ENCODE measurements at places on chromosomes 16 and 17. TPM values are rescaled to one million over a fixed set of nuclear protein-coding genes. Genes with fewer than 3 reads are reported as not detected.
A peak's percentile ranks its signal among the peaks of the same experiment; 100 is the strongest.

The NME1 gene
- 54.4 TPM for total RNA-seq

The CFAP97D1 gene
- 0.17 TPM for total RNA-seq

The CD300E gene
- total RNA-seq = 3.6 TPM

The SULT1A4 gene
- 20.3 TPM for total RNA-seq

The RPH3AL gene
- 33.6 TPM for total RNA-seq

The QRICH2 gene
- total RNA-seq = 2.0 TPM

The RND2 gene
- total RNA-seq = 0.46 TPM

The ANKS4B gene
- total RNA-seq = 0.06 TPM

The KRTAP1-5 gene
- total RNA-seq = not detected

DNA sequence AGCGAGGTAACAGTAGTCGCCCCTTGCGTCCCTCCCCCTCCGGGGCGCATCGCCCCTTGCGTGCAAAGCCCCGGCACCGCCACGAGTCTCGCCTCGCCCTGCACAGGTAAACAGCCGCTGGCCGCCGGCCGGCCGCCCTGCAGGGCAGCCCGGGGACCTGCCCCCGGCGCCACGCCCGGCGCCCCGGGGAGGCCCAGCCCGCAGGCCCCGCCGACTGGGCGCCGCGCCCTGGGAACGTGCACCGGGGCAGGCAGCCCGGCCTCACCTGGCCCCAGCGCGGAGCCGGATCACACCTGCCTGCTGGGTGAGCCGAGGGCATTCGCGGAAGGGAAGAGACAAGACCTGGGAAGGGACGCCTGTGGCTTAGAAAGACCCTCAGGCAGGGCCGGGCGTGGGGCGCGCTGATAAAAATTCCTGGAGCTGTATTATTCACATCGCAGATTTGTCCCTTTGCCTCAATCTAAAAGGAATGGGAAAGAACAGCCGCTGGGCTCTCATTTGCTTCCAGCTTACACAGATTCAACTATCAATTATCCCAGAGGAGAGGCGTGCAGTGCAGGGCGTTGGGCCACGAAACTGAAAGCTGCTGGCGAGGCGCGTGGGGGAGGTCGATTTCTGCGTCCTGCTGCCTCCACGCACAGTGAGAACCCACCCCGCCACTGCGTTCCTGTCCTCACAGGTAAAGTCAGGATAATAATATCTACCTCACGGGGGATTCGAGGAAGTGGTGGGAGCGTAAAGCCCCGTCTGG, 451.9 kb downstream of the SLC39A11 start:
- H3K27ac ChIP-seq = no peak overlapping the region
- no peaks in the 10 kb centered on the region for H3K36me3 ChIP-seq
- no peaks in the 10 kb centered on the region for H3K4me1 ChIP-seq
- DNase-seq = peak; percentile 87
- H3K27me3 ChIP-seq = no peaks in the 10 kb centered on the region
- H3K4me3 ChIP-seq = no peak overlapping the region

GRCh38 chr17:2564877-2565276, 28.6 kb upstream of the PAFAH1B1 start:
- H3K36me3 ChIP-seq = no peaks in the 10 kb centered on the region
- no peaks in the 10 kb centered on the region for H3K4me1 ChIP-seq
- peak overlapping the region; percentile 79 for H3K27ac ChIP-seq
- DNase-seq = no peak

- no peak for DNase-seq
- H3K27me3 ChIP-seq = no peaks in the 10 kb centered on the region
- no peak overlapping the region for H3K27ac ChIP-seq
- no peaks in the 10 kb centered on the region for H3K4me1 ChIP-seq
Measured at GRCh38 chr16:62041401-62041800, 5.2 kb upstream of the CDH8 start.

GRCh38 chr17:40303009-40303657, 5.8 kb upstream of the RARA start:
- DNase-seq = no peak
- H3K27me3 ChIP-seq = no peaks in the 10 kb centered on the region
- H3K27ac ChIP-seq = no peak overlapping the region
- no peaks in the 10 kb centered on the region for H3K36me3 ChIP-seq
- no peak overlapping the region for H3K4me3 ChIP-seq
- H3K4me1 ChIP-seq = peaks cover 44% of the 10 kb centered on the region

DNA sequence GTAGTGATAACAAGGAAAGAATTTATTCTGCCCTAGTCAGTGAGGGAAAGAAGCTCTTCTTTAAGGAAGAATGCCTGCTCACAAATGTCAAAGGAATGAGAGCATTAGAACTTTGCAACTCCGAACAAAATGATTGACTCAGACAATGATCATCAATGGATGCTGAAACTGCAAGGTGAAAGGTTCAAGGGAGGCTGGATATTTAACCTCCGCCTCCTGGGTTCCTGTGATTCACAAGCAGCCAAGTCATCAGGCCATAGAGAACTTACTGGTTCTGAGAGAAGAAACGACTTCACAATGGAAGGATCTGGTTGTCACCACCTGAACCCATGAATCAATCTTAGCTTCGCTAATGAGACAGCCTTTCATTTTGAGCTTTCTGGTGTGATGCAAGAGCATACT, 16.0 kb upstream of the SCNN1B start:
- no peak overlapping the region for H3K4me3 ChIP-seq
- DNase-seq = no peak

DNA sequence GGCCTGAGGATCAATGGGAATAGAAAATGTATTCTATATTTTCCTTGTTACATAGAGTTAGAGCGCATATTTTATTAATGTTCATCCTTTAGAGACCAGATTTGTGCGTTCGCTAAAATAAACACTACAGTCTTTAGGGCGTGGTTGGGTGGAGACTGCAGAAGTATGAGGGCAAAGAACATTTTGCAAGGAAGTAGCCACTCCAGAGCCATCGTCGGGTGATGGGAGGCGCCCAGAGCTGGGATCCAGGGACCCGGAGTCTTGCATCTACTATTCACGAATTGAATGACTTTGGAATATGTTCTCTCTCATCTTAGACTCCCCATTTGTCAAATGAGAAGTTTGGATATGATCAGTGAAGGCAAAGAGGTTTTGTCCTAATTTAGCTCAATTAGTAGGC, 154.2 kb upstream of the IRX6 start:
- peak; percentile 53 for DNase-seq
- H3K4me3 ChIP-seq = no peak overlapping the region
- peaks cover 7% of the 10 kb centered on the region for H3K4me1 ChIP-seq
- no peaks in the 10 kb centered on the region for H3K36me3 ChIP-seq
- no peak overlapping the region for H3K27ac ChIP-seq
- no peaks in the 10 kb centered on the region for H3K27me3 ChIP-seq

DNA sequence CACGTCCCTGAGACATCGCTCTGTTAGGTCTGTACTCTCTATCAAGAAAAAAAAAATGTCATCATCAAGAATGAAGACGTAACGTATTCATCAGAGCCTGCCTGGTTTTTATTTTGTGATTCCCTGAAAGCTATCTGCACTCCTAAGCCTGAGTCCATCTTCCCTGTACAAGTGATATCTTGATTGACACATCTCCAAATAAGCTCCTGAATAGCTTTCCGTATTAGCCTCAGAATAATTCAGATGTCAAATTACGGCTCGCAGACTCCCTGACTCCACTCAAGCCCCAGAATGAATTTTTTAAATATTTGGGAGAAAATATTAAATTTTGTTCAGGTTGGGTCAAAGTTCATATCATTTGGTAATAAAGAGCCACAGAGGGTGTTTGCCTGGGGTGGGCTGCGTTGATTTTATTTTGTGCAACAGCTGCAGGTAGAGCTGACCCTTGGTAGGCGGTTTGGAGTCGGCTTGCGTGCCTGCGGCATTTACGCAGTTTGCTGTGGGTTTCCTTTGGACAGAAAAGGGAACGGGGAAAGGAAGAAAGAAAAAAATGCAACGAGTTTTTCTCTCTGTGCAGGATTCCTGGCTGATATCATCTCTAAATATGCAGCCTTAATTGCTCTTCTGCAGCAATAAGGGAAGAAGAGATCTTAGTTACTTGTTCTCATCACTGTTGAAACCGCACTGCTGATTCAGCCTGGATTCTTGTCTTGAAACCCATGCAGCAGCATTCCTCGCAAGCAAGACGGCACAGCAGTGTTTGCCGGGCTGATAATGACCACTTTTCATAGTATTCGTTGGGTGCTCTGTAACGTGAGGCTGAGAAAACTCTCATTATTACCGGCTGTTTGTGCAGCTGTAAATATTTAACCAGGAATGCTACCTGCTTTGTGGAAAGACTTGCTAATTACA, 114.7 kb downstream of the IRX3 start:
- no peaks in the 10 kb centered on the region for H3K4me1 ChIP-seq
- H3K27ac ChIP-seq = no peak overlapping the region
- H3K4me3 ChIP-seq = no peak overlapping the region

DNA sequence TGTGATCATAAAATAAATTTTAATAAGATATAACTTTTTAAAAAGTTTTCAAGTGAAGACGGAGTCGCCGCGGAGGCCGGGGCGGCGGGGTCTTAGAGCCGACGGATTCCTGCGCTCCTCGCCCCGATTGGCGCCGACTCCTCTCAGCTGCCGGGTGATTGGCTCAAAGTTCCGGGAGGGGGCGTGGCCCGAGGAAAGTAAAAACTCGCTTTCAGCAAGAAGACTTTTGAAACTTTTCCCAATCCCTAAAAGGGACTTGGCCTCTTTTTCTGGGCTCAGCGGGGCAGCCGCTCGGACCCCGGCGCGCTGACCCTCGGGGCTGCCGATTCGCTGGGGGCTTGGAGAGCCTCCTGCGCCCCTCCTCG, at the start of gene FOXC2:
FOXC2 (plus strand) TSS at position 229 of the 365 bp plus-strand sequence. CDS start 507 bp downstream, outside the sequence.
- H3K4me1 ChIP-seq = peaks cover 10% of the 10 kb centered on the region
- H3K27me3 ChIP-seq = peaks cover 53% of the 10 kb centered on the region
- peak; percentile 87 for DNase-seq
- no peak within 1 kb of the TSS for H3K27ac ChIP-seq
- H3K4me3 ChIP-seq = peak within 1 kb of the TSS; percentile 41

DNA sequence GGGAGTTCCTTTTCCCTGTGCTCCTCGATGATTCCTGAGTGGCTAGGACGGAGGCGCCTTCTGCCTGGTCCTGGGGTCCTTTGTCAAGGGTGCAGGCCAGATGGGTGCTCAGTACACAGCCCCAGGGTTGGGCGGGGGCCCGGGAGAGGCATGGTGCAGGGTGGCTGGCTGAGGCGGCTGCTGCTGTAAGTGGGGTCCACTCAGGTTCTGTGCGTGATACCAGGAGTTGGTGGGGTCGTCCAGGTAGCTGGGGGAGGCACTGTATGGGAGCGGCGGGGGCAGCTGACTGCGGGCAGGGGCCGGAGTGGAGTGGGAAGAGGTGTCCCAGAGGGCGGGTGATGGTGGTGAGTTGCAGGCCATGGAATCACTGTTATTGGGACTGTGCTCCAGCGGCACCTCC, 3.6 kb downstream of the DLX3 start:
- no peaks in the 10 kb centered on the region for H3K27me3 ChIP-seq
- DNase-seq = no peak
- no peak overlapping the region for H3K27ac ChIP-seq
- H3K36me3 ChIP-seq = no peaks in the 10 kb centered on the region
- peaks cover 31% of the 10 kb centered on the region for H3K4me1 ChIP-seq

- H3K4me3 ChIP-seq = no peak overlapping the region
- no peak for DNase-seq
- H3K36me3 ChIP-seq = no peaks in the 10 kb centered on the region
- no peak overlapping the region for H3K27ac ChIP-seq
- no peaks in the 10 kb centered on the region for H3K4me1 ChIP-seq
Measured at GRCh38 chr16:7158481-7158880, 174.2 kb upstream of the RBFOX1 start.

DNA sequence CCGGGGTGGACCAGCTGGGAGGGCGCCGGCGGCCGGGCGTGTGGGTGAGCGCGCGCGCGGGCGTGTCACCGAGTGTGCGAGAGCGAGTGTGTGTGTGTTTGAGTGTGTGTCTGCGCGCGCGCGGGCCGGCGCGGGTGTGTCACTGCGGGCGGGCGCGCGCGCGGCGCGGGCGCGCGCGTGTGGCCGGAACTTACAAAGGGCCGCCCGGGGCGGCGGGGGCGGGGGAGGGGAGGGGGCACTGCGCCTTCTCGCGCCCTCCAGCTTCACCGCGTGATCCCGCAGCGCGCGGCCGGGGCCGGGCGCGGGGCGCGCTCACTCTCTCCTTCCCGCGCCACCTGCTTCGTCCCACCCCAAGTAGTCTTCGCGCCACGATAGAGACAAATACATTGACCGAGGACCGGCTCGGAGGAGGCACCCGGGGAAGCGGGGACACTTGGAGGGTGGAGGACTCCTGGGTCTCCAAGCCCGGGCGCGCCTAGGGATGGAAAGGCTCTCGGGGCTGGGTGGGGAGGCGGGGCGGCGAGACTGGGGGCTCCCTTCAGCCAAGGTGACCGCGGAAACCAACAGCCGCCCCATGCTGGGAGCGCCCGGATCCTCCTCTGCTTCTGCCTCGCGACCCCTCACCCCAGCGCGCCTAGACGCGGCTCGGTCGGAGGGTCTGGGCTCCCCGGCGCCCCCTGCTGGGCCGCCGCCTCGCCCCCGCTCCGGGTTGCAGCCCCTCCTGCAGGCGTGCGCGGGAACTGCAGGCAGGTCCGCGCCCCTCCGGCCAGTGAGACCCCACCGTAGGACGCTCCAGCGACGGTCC, at the start of gene SRCIN1:
SRCIN1 (minus strand) TSS at position 112 of the 805 bp plus-strand sequence. CDS start 247 bp downstream, outside the sequence.
- H3K36me3 ChIP-seq = no peaks in the 10 kb centered on the region
- no peak within 1 kb of the TSS for H3K27ac ChIP-seq
- peaks cover 29% of the 10 kb centered on the region for H3K4me1 ChIP-seq
- peak within 1 kb of the TSS; percentile 78 for H3K4me3 ChIP-seq
- DNase-seq = peak; percentile 94
- H3K27me3 ChIP-seq = peaks cover 43% of the 10 kb centered on the region

- DNase-seq = peak; percentile 98
- H3K4me1 ChIP-seq = peaks cover 40% of the 10 kb centered on the region
- H3K27me3 ChIP-seq = no peaks in the 10 kb centered on the region
- peak overlapping the region; percentile 88 for H3K27ac ChIP-seq
- no peaks in the 10 kb centered on the region for H3K36me3 ChIP-seq
Measured at GRCh38 chr16:3059041-3059722, 6.3 kb upstream of the IL32 start.

GRCh38 chr17:57999496-58000017, 7.5 kb downstream of the SRSF1 start:
- no peak for DNase-seq
- no peaks in the 10 kb centered on the region for H3K27me3 ChIP-seq
- no peak overlapping the region for H3K4me3 ChIP-seq
- H3K36me3 ChIP-seq = peaks cover 18% of the 10 kb centered on the region

- no peak for DNase-seq
- H3K4me1 ChIP-seq = peaks cover 16% of the 10 kb centered on the region
- H3K36me3 ChIP-seq = peaks cover 18% of the 10 kb centered on the region
- H3K27me3 ChIP-seq = no peaks in the 10 kb centered on the region
- no peak overlapping the region for H3K4me3 ChIP-seq
- no peak overlapping the region for H3K27ac ChIP-seq
Measured at GRCh38 chr16:8845699-8846298, 23.0 kb downstream of the CARHSP1 start.

DNA sequence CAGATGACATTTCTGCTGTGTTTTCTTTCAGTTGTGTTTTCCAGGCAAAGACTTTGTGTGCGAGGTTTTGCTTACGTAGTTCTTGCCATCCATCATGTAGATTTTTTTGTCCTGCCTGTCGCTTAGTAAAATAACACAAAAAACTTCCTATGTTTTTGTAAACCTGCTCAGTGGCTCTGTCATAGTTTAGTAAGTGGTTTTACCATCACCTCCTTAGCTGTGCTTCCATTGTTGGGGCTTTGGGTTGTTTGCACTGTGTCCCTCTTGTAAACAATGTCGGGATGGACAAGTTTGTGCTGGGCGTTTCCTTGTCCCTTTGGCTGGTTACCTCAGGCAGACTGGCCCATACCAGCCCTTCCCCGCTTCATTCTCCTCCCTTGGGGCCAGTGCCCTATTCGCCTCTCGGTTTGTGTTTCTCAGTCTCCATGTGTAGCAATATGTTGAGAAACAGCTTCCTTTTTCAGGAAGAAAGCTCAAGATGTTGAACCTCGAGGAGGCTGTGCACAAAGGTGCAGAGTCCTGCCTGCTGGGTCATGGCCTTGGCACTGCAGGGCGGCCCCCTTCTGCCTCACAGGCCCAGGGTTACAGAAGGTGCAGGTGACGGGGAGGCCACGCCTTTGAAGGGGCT, 74.6 kb downstream of the KSR1 start:
- no peak for DNase-seq
- H3K27me3 ChIP-seq = no peaks in the 10 kb centered on the region
- peaks cover 60% of the 10 kb centered on the region for H3K4me1 ChIP-seq
- no peak overlapping the region for H3K4me3 ChIP-seq
- no peaks in the 10 kb centered on the region for H3K36me3 ChIP-seq
